ENCODE measurements at places on chromosomes 3 and 15.

DNA sequence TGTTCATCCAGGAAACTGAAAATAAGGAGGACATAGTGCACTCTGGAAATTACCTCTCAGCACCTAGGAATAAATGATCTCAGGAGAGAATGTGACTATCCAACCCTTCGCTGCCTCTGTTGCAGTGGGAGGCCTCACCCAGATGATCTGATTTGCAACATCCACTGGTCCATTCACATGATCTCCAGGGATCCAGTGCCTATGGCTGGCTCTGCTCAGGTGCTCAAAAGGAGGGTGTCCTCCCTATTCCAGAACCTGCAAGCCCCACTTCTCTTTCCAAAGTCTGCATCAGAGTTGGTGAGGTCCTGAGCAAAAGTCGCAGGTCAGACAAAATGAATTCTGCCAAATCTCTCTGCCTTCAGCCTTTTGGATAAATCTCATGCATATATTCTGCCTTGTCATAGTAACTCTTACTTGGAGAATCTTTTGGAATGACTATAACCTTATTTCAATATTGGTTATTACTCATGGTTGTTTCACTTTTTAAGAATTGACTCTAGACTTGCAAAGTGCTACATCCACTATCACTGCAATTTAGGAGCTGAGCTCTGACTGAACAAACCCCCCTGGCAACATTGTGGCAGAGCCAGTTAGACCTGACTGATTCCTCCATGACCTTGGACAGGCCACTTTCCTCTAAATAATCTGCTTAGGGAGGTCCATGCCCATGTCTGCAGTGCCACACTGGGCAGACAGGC is 295.1 kb downstream of the EPHB1 start:
- no peak for DNase-seq

DNA sequence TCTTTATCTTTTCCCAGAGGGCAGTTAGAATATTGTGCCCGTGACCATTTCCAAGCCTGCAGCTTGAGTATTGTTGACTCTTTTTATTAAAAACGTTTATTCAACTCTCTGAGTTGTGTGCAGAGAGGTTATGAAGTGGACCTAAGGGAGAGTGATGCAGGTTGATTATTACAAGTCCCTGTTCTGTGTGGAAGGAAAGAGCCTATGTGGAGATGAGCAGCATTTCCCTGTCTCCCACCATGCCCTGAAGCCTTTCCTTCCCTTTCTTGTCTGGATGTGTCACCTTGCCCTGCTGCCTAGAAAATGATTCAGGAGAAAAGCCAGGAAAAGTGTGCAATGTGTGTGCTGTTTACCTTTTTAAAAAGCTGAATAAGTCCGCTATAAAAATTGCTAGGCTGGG is 19.4 kb downstream of the ZPLD1 start:
- no peak for DNase-seq

DNA sequence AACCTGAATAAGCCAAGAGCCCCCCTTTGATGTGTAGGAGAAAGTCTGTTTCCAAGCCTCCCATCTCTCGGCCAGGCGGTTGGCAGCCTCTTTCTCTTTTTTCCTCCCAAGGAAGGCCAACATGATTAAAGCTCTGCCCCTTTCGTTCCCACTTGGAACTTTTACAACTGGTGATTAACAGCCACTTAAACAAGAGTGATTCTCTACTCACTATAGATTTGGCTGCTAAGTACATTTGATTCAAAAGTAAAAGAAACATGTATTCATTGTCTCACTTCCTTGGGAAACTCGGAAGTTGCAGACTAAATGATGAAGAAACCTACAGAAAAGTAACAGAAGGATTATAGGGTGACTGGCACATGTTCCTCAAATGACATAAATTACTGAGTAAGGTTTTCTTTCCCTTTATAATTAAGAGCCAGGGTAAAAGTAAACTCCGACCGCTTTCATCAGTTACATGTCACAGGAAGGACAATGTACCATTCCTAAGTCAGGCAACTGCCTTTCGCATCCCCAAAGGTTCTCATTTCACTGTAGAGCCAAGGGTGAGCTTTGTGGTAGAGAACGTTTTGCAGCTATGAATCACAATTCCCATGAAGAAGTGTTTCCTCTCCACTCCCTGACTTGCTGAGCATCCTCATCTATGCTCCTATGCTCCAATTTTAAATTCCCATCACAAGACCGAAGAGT is 72.7 kb downstream of the MB21D2 start:
- DNase-seq = peak; percentile 11

GRCh38 chr15:53978253-53978906 is at the start of gene UNC13C:
Gene UNC13C, plus strand, starts transcription at chr15:53978441. Its CDS starts 34,463 bp downstream, at chr15:54012904.
- DNase-seq = peak; percentile 13

GRCh38 chr3:123656691-123657090 is 71.8 kb upstream of the HACD2 start:
- no peak for DNase-seq

DNA sequence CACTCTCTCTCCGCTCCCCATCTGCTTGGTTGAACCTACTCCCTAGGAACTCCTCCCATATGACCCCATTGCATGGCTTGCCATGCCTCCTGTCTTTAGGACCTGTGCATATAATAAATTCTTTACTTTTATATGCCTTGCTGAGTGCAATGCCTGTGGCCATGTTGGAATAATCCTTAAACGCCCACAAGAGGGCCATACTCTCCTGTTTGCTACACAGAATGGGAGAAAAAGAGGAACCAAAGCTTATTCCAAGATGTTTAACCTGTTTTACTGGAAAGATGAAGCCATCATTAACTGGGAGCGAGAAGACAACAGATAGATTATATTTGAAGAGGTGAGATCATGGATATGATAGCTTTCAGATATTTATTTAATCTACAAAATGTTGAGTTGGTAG is 1097.8 kb downstream of the NAALADL2 start:
- DNase-seq = no peak

DNA sequence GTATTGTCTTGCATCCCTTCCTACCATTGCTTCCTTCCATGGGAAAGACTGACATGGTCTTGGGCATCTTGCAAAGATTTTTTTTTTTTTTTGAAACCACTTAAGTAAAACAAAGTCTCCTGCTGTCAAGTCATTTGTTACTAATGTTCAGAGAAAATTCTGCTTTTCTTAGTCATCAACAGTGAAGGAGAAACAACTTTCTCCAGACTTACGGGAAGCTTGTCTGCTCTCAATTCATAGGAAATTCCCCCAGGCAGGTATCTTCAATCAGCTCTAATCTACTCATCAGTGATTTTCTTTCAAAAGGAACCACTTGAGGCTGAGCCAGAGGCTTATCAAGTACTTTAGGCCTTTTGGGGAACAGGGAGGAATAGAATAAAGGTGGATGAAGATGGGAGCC is 15.9 kb upstream of the DRD3 start:
- no peak for DNase-seq

DNA sequence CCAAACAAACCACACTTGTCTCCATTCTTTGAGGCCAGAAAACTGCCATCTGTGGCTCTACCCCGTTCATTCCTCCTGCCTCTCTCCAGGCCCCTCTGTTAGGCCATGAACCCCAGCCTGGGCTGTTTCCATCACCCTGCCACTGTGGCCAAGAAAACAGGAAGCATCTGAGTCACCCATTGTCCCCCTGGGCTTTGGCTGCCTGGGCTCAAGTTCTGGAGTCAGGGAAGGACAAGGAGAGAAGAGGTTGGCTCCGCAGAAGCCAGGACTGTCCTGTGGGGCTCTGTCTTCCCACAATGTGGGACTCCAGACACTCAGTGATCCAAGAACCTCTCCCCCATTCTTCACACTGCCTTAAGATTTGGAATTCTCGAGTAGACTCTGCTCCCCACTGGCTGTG is 14.8 kb upstream of the LCTL start:
- DNase-seq = no peak

- no peak for DNase-seq
Measured at GRCh38 chr3:157914882-157915281, 191.3 kb downstream of the SHOX2 start.

GRCh38 chr3:34216711-34217335 is 418.4 kb downstream of the PDCD6IP start:
- no peak for DNase-seq

DNA sequence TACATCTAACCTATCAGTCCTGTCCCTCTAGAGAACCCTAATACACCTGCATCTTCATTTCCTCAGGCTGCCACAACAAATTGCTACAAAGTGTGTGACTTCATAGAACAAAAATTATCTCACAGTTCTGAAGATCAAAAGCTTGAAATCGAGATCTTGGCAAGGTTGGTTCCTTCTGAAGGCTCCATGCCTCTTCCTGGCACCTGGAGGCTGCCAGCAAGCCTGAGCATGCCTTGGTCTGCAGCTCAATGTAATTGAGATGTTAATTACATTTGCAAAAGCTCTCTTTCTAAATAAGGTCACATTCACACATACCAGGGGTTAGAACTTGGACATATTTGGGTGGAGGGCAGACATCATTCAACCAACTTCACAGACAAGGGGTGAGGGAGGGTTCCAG is 86.4 kb upstream of the ABHD17C start:
- DNase-seq = peak; percentile 46

DNA sequence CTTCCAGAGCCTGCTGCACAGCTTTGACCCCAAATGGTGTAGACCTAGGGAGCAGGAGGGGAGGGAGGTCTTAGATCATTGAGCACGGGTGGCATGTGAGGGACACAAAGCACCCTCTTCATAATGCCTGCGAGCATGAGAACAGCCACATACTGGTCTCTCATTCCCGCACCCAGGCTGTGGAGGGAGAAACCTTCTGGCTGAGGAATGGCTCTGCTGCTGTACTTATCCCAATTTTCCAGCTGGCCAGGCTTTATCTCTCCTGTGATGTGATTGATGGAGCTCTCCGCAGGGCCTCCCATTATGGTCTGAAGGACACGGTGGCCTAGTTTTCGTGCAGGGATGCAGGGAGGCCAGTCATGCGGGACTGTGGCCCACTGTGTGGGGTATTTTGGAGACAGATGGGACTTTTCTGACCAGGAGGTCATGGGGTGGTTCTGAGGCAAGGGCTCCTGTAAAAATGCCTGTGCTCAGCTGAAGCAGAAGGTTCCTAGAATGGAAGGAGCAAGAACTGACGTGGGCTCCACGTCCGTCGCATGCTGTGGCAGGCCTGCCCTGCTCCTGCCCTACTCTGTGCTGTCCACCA is 251.5 kb downstream of the PLCL2 start:
- DNase-seq = no peak

DNA sequence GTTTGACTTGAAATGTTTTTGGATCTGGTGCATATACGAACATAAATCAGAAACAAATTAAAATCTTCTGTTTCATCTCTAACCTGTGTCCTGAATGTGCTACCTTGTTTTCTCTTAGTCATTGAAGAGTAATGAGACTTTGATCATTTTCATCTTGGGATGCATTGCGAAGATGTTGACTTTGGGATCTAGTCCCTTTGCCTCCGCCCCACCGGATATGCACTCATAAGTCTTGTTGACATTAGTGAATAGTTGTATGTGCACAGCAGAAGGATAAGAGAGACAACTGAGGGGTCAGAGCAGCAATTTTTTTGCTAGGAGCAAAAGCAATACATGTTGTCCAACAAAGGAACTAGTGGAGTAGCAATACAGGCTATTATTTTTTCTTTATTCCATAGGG is 35.9 kb upstream of the SPRED1 start:
- no peak for DNase-seq

DNA sequence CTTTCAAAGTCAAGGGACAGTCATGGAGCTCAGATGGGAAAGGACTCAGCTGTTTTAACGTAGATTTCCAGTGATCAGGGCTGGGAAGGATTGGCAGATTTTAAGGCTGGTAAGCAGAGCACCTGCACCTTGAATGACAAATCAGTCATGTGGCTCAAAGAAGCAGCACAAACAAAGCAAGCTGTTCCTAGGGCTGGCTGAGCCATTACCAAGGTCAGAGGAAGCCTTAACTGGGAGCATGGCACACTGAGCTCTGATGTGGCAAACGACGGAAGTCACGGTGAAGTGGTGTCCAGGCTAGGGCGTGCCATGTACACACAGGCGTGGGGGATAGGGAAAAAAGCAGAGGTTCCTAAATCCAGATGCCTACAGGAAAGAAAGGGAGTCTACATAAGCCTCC is 84.6 kb upstream of the PFN2 start:
- no peak for DNase-seq

DNA sequence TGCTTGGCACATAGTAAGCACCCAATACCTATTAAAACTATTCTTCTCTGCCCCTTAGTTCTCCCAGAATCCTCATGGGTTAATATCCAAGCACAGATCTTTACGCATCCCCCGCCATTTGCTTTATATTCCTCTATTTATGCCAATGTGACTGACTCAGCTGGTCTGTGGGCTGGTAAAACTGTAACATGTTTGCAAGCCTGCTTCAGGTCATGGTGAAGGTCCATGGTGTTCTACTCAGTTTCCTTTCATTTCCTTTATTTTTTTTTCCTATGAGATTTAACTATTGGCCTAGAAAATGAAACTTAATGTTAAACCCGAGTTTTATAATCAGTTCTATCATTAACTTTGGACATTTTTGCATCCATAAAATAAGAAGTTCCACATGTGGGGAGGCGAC is 47.0 kb downstream of the FRMD4B start:
- DNase-seq = no peak

- DNase-seq = no peak
Measured at GRCh38 chr15:40323953-40324937, 753 bp downstream of the INAFM2 start.

GRCh38 chr3:194867270-194867983 is 181.7 kb downstream of the FAM43A start:
- no peak for DNase-seq

DNA sequence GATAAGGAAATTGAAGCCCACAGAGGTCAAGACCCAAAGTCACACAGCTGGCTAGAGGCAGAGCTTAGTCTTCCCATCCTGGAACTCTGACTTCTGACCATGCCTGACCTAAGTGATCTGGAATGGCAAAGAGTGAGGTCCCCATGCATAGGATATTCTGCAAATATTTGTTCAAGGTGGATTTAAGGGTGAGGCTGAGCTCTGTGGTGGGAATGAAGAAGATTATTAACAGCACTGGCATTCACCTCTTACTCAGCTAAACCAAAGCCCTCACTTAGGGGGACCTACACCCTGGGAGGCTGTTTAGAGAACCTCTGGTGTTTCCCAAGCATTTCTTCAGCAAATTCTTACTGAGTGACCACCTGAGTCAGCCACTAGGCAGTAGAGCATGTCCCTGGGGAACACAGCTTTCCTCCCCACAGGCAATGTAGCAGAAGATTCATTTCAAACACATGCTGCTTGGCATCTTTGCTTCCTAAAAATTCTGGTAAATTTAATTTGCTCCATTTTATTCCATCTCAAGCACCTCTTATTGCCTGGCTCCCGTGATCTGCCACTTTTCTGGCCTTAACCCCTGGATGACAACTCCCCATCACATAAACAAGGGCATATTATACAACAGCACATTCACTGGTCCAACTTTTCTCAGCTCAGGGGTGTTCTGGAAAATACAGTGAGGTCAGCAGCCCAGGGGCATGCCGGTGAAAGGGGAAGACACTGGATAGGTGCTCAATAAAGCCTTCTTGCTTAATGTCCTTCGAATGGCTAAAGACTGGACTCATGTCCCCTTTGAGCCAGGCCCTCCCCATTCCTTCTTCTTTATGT is 176.0 kb downstream of the ABHD5 start:
- peak; percentile 86 for DNase-seq

DNA sequence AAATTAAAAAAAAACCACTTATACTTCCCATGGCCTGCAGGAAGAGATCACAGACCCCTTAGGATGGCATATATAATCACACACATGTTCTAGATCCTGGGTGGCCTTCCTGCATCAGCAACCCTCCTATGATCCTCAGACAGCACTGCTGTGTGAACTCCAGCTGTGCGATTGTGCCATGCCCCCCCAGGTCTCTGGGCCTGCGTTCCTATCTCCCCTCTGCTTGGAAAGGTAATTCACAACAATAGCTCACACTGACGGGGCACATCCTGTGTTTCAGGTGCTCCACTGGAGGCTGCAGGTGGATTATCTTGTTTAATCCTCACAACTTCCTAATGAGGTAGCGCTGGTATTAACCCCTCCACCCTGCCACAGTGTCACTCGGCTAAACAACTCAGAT is 71.2 kb upstream of the GLCE start:
- DNase-seq = no peak
